Brain microvascular endothelial cell (primary cell): ENCODE measurements at places on chromosomes 16 and 17.

GRCh38 chr16:3115561-3115960 is 3.2 kb downstream of the ZNF205 start:
- DNase-seq, result no peak

DNA sequence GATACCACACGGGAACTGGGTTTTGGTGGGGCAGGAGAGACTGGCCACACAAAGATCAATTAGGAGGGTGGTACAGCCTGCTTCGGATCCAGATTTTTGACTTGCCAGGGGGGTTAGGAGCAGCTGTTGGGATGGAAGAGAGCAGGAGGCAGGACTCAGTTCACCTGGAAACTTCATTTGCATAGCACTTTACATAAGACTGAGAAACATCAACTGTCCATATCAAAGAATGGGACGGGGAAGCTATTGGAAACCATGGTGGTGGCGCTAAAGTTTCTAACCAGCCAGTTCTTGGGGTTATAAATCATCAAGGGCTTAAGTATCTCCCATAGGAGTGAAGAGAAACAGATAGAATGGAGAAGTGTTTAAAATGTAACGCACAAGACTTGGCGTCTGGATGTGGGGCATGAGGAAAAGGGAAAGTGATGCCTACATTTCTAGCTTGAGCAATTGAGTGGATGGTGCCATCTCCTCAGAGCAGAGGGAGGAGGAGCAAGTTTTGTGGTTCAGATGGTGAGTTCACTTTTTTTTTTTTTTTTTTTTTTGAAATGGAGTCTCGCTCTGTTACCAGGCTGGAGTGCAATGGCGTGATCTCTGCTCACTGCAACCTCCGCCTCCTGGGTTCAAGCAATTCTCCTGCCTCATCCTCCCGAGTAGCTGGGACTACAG is 6.4 kb upstream of the SRCAP start:
- DNase-seq, result no peak

DNA sequence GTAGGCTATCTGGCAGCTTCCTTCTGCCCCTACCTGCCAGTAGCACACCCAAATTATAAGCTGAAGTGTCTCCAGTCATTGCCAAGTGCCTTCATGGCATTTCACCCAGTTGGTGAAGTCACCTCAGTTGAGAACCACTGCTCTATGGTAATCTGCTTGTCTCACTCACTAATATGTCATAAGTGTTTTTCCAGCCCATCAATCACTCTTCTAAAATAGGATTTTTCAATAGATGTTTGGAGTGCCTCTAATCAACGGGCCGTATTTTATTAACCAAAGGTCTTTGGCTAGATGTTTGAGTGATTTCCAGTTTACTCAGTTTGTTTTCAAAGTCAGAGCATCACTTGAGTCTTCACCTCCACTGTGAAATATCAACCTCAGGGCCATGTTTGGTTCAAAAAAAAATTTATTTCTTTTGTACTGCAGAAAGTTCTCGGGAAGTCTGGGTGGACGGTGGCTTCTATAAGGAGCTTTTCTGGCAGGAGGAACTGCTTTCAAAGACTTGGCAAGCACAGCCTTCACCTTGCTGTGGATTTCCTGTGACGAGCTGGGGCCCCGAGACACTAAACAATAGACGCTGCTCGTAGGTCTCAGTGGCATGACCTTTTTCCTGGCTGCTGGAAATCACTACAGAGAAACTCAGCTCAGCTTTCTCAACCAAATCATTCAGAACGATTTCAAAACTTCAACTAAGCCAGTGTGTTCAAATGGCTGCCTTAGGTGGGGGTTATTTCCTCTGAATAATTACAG is 95.2 kb upstream of the FOXF1 start:
- no peak for DNase-seq

DNA sequence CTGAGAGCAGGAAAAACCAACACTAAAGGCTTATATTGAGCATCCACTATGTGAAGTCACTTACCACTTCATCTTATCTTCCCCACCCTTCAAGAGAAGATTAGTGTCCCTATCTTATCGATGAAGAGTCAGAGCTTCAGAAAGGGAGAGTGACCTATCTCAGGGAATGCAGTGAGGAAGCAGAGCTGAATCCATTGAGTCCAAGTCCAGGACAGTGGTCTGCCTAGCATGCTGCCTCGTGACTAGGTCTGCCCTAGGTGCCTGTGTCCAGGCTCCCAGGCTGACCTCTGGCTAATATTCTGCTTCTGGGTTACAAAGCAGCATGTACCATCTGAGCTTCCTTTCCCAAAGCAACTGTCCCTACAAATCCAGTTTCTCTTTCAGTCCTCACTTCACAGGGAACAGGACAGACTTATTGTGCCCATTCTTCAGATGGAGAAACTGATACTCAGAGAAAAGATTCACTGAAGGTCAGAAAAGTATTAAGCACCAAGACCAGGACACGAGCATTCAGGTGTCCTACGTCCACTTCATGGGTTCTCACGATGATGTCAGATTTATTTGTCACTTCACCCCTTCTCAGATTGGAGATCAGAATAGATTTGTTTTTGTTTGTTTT is 13.3 kb upstream of the FZD2 start:
- DNase-seq, result no peak

DNA sequence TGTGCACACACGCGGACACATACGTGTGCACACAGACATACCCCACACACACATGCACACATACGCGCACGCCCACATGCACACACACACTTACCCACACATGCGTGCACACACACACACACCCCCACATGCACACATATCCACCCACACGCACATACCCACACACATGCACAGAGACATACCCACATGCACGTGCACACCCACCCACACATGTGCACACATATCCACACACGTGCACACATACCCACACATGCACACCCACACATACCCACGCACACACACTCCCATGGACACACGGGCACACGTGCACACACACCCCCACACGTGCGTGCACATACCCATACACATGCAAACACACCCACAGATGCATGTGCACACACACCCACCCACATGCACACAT is 27.2 kb upstream of the PVALEF start:
- DNase-seq, result no peak

- DNase-seq, result no peak
Observed at GRCh38 chr17:80846932-80847331, 144.7 kb upstream of the CHMP6 start.

GRCh38 chr16:50037662-50038220 is 12.7 kb downstream of the CNEP1R1 start:
- no peak for DNase-seq
